ENCODE measurements at places on chromosomes 3 and 15.

- DNase-seq, result no peak
Observed at GRCh38 chr3:11022115-11022514, 29.6 kb downstream of the SLC6A1 start.

DNA sequence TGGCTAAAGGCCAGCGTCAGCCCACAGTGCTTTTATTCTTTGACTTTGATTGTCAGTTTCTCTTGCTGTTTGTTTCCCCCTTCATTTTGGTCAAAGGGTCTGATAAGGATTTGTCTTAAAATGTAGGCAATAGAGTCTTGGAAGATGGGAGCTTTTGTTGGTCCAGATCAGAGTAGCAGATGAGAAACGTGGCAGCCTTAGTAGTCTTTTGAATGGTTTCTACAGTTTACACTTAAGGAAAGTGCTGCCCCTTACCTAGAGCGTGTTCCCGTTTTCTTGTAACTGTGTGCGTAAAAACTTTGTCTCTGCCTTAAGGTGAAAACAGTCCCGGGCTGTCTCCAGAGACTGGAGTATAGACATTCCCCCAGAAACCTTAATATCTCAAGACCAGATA, 630 bp downstream of the LXN start:
- no peak for DNase-seq

GRCh38 chr15:77864211-77865105, 213.1 kb downstream of the TBC1D2B start:
- DNase-seq, result no peak

DNA sequence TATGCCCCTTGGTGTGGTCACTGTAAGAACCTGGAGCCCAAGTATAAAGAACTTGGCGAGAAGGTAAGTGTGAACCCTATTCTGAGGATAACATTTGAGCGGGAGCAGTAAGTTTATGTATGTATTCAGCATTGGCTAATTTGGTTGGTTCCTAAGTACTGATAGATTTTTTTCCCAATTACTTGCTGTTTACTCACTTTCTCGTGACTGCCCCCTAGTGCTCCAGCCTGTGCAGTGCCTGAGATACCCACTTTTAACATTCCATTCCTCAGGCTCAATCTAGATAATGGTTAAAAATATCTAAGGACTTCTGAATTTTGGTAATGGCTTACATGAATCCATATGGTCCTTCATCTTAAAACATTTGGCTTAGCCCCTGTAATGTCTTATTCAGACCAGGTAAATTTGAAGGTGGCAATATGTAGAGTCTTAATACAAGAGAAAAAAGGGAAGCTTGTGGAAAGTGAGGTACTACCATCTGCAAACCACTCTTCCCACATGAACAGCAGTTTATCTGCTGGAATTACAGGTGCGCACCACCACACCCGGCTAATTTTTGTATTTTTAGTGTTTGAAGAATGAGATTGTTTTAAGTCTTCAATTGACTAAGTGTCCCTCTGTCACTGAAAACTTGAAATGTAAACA, 7.1 kb downstream of the ELL3 start:
- peak; percentile 61 for DNase-seq

DNA sequence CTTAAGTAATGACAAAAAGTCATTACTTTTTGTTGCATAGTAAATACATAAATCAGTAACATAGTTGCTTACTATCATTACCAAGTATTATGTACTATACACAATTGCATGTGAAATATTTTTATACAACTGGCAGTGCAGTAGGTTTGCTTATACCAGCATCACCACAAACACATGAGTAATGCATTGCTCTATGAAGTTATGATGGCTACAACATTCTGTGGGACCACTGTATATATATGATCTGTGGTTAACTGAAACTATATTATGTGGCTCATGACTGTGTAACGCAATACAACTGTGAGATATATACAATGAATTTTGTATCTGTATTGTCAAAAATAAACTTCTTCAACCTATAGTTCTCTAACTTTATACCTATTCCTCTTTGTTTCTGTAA, 113.7 kb upstream of the RBMS3 start:
- DNase-seq, result no peak

GRCh38 chr15:56744701-56745683, 11.7 kb upstream of the ZNF280D start:
- no peak for DNase-seq

- no peak for DNase-seq
Observed at GRCh38 chr3:127491909-127492308, 98.6 kb downstream of the TPRA1 start.

DNA sequence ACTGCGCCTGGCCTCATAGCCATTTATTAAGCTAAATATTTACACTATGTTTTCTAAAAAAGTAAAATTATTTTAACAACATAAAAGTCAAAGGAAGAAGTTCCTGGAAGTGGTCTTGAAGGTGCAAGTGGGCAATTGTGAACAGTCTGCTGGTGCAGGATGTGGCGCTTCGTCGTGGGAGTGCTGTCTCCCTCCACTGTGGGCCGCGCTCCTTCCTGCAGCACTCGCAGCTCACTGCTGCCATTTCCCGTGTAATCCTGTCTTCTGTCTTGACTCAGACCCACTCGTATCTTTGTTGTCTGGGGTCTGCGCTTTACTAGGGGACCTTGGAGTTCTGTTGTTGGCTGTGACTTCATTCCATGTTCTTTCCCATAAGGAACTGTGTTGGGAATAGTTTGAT, 56.3 kb downstream of the APBA2 start:
- peak; percentile 54 for DNase-seq

GRCh38 chr15:101675796-101676582, 23.8 kb upstream of the TM2D3 start:
- DNase-seq, result no peak

- no peak for DNase-seq
Observed at GRCh38 chr3:68121287-68121686, 466.9 kb upstream of the SUCLG2 start.

- no peak for DNase-seq
Observed at GRCh38 chr3:197475514-197475913, 80.3 kb downstream of the BDH1 start.

DNA sequence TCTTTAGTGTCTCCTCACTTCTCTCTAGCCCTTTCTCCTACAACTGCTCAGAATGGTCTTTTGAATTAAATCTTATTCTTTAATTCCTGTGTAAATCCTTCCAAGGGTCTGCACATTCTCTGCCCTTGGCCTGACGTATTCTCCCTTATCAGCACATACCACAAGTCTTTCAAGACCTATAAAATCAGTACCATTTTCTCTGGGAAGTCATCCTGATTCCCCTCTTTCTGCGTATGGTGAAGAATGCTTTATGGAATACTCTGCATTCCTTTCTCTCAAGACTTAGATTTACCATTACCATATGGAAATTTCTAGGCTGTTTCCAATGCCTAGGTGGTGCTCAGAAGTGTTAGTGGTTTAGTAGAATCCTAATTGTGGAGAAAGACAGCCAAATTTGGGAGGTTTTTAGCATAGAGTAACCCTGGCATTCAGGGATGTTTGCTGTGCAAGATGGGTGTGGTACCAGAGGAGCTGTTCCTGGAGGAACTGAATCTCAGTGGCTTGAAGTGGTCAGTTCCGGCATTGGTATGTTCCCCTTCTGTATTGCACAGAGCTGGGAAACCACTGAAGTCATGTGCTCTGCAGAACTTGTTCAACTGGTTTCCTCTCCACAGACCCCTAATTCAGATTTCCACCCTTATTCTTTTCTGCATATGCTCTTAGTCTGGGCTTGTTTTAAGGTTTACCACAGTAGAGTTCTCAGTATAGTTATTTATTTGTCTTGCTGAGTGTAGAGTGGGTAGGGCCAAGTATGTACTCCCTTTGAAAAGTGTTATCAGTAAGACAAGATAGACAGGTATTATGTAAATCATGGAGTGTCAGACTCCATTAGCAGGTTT, 24.5 kb downstream of the IQGAP1 start:
- DNase-seq, result no peak
